ENCODE measurements at places on chromosomes 6 and 20. TPM values are rescaled to one million over a fixed set of nuclear protein-coding genes. Genes with fewer than 3 reads are reported as not detected.
A peak's percentile ranks its signal among the peaks of the same experiment; 100 is the strongest.

DNA sequence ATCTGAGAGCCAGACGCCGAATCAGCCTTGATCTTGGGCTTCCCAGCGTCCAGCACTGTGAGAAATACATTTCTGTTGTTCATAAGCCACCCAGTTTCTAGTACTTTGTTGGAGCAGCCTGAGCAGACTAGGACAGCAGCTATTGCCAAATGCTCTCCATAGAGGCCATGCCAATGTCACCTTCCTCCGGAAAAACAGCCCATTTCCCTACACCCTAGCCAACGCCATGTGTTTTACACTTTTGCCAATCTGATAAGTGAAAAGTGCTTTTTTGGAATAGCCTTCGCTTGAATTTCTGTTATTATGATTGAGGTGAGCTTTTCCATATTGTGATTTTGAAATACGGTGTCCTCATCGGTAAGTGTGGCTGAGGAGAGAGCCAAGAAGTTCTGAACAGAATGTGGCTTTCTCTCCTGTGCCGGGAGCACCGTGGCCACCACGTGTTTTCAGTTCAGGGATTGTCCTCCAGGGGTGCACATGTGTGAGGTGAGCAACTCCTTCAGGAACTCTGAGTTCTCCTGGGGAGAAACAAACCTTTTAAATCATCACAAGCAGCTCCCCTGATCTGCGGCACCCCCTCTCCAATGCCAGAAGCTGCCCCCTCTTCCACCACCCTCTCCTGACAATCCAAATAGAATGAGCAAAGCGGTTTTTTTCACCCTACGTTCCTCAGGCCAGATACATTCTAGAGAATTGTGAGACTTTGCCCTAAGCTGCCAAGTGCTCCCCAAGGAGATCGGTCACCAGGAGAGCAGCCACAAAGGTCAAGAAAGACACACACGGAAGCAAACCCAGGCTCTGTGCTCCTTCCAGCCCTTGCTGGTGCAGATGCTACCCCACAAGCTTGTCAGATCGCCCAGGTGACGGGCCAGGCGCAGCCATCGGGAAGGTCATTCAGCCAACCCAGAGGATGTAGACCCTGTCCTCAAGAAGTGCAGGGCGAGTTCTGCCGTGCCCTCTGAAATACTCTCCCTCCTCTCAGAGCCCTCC is 36.0 kb downstream of the TAF8 start:
- DNase-seq, result no peak

DNA sequence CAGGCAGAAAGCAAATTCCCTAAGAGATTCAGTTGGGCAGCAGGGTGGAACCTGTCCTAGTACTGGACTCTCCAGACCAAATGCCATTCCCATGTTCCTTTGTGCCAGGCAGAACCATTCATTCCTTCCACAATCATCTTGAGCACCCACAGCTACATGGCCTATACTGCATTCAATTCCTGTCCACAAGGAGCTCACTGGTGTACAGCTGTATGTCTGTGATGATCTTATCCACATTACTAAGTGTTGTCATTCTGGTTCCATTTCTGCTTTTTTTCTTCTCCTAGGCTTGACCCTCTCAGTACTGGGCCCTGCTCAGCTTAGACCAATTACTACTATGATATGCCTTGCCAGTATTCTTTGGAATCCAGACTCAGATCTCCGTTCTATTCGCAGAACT is 27.5 kb downstream of the MAN1A1 start:
- DNase-seq, result no peak

DNA sequence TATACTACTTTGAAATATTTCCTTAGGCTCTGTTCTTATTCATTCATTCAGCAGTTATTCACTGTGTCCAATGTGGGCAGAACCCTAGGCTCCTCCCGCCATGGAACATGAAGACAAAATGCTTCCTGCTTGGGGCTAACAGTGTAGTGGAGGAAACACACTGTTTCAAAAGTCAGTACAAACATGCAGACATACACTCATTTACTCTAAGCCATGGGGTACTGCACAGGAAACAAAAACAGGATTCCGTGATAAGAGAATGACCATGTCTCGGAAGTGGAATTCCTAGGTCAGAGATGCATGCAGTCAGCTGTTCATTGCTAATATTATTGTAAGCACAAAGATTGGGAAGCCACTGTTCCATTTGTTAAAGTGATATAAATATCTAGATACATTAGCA is 18.4 kb upstream of the FAM209A start:
- DNase-seq, result no peak

DNA sequence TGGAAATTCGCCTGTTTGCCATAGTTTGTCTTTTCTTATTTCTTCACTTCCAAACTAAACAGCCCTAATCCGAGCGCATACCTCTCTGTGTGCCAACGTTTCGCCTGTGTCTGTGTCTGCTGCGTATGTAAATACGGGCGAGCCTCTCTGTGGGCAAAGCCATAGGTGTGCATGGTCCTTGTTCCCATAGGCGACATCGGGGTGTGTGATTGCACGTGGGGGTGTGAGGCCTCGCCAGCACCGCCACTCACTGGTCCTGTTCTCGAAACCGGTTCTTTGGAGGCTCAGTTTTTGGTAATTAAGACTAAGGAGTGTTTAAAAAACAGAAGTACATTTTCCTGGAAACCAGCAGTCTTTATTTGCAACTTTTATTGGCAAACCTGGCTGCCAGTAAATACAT is 6.0 kb upstream of the FOXC1 start:
- no peak for DNase-seq

- DNase-seq, result no peak
These were observed 49.5 kb downstream of the CD164 start for GRCh38 chr6:109332748-109333147.

DNA sequence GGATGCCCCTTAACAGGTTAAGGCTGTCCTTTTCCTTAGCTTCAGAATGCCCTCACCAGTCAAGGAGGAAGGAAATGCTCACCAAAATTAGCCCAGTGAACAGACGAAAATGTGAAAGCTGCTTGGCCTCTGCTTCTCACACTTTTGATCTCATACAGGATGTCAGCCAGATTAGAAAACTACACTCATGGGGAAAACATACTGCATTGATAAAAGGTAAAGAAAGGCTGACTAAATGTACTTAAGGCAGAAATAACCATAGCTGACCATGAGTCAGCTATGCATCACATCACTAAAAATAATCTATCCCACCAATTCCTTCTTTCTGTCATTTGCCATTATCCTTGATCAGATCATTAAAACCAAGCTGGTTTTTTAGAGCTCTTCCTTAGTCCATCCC is 198.4 kb upstream of the TENT5A start:
- DNase-seq, result no peak

DNA sequence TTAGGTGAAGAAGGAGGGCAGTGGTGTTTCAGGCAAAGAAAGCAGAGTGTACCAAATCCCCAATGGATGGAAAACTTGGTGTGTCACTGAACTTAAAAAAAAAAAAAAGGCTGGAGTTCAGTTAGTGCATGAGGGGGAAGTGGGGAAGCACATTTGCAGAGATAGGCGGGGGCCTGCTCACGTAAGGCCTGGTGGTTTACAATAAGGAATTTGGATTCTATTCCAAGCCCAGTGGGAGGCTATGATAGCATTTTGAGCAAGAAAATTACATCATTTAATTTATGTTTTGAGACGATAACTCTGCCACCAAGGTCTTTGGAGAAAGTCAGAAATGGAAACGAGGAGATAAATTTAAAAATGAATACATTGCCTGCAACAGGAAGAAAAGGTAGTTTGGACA is 225.5 kb downstream of the EYA4 start:
- no peak for DNase-seq

- no peak for DNase-seq
These were observed 7.2 kb upstream of the THEMIS start for GRCh38 chr6:127907960-127908640.

DNA sequence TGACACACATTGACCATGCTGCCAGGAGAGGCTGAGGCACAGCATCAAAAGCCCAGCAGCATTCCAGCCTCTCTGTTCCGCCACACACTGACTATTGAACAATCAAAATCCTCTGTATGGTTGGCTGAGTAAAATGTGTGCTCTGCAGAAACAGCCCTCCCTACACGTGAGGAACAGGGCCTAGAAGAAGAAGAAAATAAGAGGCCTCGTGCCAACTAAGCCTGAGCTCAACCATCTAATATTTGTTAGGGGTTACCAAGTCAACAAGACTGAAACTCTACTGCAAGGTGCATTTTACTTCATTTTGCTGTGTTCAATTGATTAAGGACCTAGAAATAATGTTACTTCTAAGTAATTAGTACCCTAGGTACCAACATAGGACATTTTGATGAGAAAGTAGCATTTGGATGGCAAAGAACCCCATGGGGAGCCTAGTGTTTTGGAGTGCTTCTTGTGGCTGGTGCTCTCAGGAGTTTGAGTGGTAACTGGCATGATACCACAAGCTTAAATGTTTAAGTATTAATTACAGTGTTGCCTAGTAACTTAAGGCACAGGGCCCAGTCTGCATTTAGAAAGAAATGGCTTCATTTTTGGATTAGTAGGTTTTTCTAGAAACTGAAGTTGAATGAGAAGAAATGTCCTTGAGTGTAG is 146.6 kb upstream of the PLN start:
- DNase-seq, result no peak

DNA sequence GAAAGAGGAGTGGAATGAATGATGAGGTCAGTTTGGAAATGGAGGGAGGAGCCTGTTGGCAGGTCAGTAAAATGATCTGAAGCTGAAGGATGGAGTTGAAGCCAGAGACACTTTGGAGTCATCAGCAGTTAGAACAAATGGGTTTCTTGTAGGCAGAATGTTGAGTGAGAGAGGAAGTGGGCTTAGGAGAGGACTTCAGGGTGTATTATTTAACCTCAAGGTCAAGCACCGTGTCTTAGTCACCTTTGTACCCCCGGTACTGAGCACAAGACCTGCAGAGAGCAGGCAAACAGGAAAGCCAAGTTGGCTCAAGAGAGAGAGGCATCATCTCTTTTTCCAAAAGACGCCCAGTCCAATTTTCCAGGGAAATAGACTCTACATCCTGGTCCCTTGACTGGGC is 23.3 kb downstream of the C20orf173 start:
- no peak for DNase-seq

DNA sequence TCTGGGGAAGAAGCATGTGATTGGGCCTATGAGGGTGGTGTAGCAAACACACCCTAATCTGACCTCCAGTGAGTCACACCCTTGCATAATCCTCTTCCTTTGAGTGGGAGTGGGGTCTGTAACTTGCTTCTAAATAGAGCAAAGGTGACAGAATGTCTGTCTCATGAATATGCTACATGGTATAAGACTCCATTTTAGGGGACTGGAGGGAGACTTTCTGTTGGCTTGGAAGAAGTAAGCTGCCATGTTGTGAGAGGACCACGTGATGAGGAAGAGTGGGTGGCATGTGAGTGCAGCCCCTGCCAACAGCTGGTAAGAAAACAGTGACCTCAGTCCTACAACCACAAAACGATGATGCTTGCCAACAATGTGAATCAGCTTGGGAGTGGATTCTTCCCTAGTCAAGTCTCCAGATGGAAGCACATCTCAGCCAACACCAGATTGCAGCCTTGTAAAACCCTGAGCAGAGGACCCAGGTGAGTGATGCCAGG is 3.7 kb downstream of the AK9 start:
- no peak for DNase-seq

DNA sequence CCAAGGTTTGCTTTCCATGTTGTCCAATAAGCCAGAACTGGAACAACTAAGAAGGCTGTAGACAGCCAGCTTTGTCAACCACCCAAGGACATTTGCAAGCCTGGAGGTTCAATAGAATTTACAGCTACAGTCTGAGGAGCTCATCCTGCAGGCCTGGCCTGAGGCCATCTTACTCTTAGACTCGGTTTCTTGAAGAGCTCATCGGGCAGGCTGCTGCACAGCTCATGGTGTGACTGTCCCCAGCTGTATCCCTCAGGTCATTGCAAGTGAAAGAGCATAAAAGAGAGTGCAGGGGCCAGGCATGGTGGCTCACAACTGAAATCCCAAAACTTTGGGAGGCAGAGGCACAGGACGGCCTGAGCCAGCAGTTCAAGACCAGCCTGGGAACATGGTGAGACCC is 96.9 kb upstream of the FOXQ1 start:
- DNase-seq, result no peak

- DNase-seq, result no peak
These were observed 11.5 kb upstream of the NFATC2 start for GRCh38 chr20:51553897-51554486.

GRCh38 chr6:142824426-142824825 is 120.5 kb downstream of the HIVEP2 start:
- DNase-seq, result peak; percentile 33

DNA sequence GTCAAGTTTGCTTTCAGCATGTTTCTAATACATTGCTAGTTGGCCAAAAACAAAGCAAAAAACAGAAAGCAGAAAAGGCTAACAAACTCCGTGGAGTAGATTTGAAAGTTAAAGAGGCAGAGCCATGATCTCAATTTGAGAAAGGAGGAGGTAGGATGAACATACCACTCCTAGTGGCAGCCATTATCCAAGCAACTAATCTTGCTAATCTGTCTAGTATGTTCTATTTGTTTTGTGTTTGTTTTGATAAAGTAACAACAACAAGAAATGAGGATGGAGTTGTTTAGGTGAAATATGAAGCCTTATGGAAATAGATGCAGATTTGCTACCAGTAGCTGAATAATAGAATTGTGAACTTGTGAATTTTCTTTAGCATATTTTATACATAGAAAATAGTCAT is 295.5 kb upstream of the PRDM1 start:
- DNase-seq, result no peak

DNA sequence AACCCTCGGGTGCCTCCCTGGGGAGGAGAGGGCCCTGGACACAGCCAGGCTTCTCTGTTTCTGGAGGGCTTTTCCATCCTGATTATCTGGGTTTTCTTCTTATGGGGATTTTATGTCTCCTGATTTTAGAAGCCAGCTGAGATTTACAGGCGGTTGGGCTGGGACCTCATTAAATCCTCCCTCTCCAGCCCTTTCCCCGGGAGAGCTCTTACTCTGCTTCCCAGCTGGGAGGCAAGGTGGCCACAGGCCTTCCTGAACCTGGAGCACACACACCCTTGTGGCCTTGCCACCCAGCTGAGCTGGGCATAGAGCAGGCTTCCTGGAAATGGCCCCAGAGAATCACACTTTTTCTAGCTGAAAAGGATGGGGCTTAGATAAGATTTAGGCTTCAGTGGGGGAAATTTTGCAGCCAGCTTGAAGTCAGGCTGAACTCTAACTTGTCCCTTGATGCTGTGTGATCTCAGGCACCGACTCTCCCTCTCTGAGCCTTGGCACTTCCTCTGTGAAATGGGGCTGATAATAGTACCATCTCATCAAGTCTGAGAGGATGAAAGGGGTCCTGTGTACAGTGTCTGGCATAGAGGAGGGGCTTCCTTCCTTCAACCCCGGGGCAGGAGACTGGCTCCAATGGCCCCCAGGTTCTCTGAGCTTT is 16.6 kb downstream of the VSTM2L start:
- DNase-seq, result no peak

DNA sequence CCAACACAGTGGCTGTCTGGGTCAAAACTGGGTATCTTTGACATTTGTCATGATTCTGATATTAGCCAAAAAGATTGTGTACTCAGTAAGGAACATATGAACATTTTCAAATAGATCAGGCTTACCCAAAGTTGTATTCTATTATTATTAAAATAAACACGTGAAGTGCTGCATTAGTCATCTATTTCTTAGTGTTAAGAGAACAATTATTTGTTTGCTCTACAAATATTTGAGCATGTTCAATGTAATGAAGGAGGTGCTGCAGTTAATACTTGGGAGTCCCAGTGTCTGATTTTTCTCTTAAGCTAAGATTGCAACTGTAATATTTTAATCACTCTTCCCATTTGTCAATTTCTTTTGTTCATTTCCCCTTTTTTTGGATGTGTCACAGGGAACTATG is 28.2 kb downstream of the CNR1 start:
- DNase-seq, result no peak

Gene SPATS1
- polyA plus RNA-seq, result not detected

Gene JPH2
- 127 TPM for polyA plus RNA-seq

Gene OOEP
- polyA plus RNA-seq, result 0.36 TPM

Gene PDYN
- polyA plus RNA-seq, result not detected

Gene COX4I2
- polyA plus RNA-seq, result 9.2 TPM

Gene SYCP2
- polyA plus RNA-seq, result 3.9 TPM

Gene STK38
- 28.7 TPM for polyA plus RNA-seq

Gene TNFRSF6B
- 1.6 TPM for polyA plus RNA-seq

Gene SPDEF
- not detected for polyA plus RNA-seq

All from hindlimb muscle (tissue), 1 donor.